ENCODE measurements at places on chromosomes 2 and 18.

GRCh38 chr18:9616049-9616448 lies 1.7 kb upstream of the PPP4R1 start:
- no peak for DNase-seq

GRCh38 chr2:140316345-140316744 lies 1536.2 kb upstream of the NXPH2 start:
- DNase-seq, result no peak

- DNase-seq, result no peak
These were observed 300.1 kb upstream of the NXPH2 start for GRCh38 chr2:139080244-139080643.

DNA sequence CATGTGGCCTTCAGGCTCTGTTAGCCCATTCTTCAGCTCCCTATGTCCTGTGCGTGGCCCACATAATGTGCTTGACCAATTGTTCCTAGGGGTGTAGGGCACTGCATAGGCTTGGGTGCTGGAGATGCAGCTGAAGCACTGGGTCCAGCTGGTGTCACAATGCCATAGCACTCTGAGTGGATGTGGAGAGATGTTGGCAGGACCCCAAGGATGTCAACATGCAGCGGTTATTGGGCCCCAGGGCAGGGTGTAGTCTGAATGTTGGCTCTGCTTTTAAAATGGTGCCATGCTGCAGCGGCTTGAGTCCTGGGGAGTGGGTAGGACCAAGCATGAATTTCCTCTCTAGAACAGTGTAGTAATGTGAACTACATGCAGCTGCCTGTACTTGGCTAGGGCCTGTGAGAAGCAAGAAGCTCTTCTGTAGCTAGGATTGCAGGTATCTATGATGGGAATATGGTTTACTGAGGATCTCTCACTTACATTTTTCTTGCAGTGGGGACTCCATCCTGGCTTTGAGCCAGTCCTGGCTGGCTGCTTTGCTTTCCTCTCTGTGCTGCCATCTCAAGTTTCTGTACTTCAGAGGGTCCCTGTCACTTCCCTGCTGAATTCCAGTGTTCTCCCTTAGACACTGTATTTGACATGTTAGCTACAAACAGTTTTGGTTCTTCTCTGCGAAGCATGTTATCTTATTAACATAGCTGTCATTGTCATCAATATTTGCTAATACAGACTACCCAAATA lies 148.4 kb downstream of the CSRNP3 start:
- no peak for DNase-seq

GRCh38 chr2:146992057-146992456 lies 852.8 kb upstream of the ACVR2A start:
- DNase-seq, result no peak

GRCh38 chr2:86420913-86421312 lies 20.3 kb upstream of the KDM3A start:
- DNase-seq, result no peak

DNA sequence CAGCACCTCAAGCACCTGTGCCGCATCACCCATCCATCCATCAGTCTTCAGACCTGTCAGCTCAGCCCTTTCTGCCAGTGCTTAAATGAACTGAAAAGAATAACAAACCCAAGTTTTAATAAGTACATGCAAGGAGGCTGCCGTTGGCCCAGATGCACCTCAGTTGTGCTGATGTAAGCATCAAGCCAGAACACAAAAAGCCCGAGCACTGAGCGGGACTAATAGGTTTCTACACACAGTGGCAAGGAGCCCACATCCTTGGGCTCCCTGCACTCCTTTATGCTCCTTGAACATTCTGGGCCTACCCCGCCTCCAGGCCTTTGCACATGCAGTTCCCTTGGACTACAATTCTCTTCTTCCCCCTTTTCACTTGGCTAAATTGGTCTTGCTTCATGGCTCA lies 165.6 kb downstream of the ALK start:
- DNase-seq, result no peak

DNA sequence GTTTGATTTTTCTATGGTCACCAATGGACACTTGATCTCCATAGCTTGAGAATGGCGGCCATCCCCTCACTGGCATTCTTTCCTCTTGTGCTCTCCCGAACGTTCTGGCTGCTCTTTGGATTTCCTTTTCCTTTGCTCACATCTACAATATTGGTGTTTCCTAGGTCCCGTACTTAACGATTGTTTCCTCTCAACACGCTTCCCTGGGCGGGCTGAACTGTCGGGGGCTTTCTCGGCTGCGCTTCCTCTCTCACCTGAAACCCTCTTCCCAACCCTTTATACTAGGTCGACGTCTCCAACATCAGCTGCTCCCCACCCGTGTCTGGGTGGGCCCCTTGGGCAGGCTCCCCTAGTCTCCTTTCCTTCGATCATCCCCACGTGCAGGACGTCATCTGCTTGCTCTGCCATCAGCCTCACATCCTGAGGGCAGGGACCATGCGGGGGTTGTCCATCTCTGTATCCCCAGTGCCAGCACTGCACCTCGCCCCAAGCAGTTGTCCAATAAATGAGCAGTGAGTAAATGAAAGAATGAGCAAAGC lies 634 bp upstream of the DIS3L2 start:
- no peak for DNase-seq

DNA sequence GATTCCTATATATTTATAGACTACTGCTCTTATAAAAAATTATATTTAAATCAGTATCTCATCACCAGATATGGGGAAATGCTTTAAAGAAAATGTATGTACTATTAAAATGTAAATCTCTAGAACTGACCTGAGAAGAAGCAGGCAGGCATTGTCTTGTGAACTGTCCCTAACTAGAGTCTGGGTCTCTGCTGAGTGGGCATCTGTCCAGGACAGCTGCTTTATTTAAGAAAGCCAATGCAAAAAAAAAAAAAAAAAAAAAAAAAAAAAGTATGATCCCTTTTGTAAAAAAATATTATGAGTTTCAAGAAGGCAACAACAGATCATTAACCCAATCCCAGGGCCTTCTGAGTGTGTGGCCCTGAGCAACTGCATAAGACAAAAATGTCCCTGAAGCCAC lies 66.0 kb downstream of the PAX3 start:
- no peak for DNase-seq

Data from CD4-positive, alpha-beta T cell treated with Interleukin-4 for 4 hours (primary cell).